ENCODE measurements at places on chromosomes 2 and 18.

- DNase-seq, result no peak
Measured at GRCh38 chr2:157761520-157761919, 114.6 kb downstream of the ACVR1 start.

- DNase-seq, result no peak
Measured at GRCh38 chr18:31436825-31437224, 10.7 kb upstream of the DSG3 start.

DNA sequence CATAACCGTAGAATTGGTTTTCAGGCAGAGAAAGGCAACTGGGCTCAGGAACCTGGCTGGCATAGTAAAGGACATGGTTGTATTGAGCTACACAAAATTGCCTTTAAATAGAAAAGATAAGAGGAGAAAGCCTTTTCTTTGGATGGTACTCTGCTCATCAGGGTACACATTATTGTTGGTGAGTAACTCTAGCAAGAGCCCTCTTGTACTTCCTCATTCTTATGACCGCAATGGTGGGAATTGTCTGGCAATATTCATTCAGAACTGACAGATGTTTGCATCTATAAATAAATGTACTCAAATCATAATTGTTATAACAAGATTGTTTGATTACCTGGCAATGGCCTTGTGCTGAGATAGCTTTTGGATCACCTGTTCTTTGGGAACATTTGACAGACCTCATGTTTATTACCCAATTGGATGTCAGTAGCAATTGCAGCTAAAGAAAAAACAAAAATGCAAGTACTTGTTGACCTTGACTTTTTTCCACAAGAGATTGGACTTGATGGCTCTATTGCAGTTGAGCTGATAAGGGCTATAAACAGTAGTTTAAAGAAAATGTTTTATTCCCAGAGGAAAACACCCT, 43.9 kb downstream of the MEIS1 start:
- DNase-seq, result no peak

- no peak for DNase-seq
Measured at GRCh38 chr2:119422360-119423107, 9.1 kb upstream of the TMEM37 start.

DNA sequence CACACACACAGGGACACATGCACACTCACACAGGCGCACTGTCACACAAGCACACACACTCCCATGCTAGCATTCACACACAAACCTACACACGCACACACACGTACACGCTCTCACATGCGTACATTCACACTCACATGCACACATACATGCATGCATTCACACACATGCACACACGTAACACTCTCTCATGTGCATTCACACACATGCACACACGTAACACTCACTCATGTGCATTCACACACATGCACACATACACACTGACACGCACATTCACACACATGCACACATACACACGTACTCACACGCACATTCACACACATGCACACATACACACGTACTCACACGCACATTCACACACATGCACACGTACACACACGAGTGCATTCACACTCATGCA, 16.3 kb downstream of the ADI1 start:
- no peak for DNase-seq

GRCh38 chr2:18792226-18792629, 202.9 kb upstream of the NT5C1B start:
- DNase-seq, result no peak

GRCh38 chr2:12043131-12043530, 296.7 kb downstream of the LPIN1 start:
- DNase-seq, result no peak

DNA sequence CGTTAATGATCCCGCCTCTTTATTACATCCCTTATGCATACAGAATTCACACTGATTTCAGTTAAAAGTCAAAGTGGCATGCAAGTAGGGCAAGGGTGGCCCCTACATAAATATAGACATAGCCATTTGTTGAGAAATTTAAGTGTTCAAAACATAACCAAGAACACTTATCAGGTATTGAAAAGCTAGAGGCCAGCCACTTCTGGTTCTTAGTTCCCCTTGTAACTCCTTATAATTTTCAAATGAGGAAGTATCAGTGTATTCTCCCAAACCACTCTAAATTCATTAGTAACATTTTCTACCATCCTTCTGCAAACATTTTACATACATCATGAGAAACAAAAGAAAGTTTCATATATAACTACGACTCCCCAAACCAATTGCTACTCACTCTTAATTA, 5.8 kb upstream of the ARL5A start:
- DNase-seq, result no peak

- no peak for DNase-seq
Measured at GRCh38 chr2:119721904-119722303, 37.8 kb upstream of the PTPN4 start.

DNA sequence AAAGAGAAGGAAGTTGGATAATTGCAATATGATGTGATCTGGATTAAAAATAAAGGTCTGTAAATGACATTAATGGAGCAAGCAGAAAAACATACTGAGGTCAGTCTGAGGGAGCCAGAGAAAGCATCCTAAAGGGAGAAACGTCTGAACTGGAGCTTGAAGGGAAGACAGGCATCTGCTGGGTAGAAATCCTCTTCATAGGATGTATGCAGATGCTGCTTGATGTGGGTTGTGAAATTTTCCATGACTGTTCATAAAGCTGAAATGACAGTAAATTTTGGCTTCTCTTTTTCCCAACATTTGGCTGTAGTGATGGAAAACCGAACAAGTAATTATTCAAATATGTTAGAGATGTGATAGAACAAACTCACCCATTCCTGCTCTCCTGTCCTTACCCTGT, 287.6 kb downstream of the CAMKMT start:
- no peak for DNase-seq

- DNase-seq, result no peak
Measured at GRCh38 chr18:43992741-43993140, 687.9 kb upstream of the SETBP1 start.

GRCh38 chr2:23944527-23944926, 4.3 kb downstream of the UBXN2A start:
- no peak for DNase-seq

DNA sequence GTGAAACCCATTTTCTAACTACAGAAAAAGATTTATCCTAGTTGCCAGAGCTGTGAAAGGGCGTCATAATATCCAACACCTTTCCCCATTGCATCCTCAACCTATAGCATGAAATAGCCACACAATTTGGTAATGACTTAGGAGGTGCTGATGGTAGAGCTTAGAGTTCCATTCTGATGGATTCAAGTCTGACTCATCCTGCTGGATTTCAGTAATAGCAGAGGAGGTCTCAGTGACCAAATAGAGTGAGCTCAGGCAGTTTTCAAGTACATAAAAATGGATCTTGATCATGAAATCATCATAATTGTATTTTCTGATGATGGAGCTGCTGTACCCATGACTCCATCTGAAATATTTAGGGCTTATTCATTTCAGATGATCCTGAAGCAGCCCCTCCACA, 270.7 kb upstream of the KLHL29 start:
- DNase-seq, result no peak

GRCh38 chr18:71919211-71919610, 624.9 kb downstream of the CBLN2 start:
- DNase-seq, result no peak

GRCh38 chr18:62606106-62606505, 83.3 kb downstream of the ZCCHC2 start:
- DNase-seq, result no peak

- DNase-seq, result no peak
Measured at GRCh38 chr2:123597988-123598387, 427.1 kb upstream of the CNTNAP5 start.

DNA sequence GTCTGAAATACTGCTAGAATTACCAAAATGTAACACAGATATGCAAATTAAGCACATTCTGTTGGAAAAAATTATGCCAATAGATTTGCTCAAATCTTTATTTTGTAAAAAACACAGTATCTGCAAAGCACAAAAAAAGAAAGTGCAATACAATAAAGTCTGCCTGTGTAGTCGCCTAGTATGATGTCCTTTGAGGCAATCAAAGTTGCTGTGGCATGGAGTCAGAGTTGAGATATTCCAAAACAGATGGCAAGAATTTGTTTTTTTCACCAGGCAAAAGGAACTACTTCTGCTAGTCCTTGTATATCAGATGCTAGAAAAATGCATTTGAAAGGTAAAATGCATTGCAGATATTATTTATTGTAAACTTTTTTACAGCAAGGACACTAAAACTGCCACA, 531.3 kb upstream of the TMEFF2 start:
- no peak for DNase-seq

GRCh38 chr2:215619989-215620388, 184.1 kb upstream of the FN1 start:
- DNase-seq, result no peak

- DNase-seq, result no peak
Measured at GRCh38 chr2:162245781-162246180, 2.5 kb upstream of the FAP start.

- peak; percentile 64 for DNase-seq
Measured at GRCh38 chr2:40450796-40451430, 977 bp downstream of the SLC8A1 start.

DNA sequence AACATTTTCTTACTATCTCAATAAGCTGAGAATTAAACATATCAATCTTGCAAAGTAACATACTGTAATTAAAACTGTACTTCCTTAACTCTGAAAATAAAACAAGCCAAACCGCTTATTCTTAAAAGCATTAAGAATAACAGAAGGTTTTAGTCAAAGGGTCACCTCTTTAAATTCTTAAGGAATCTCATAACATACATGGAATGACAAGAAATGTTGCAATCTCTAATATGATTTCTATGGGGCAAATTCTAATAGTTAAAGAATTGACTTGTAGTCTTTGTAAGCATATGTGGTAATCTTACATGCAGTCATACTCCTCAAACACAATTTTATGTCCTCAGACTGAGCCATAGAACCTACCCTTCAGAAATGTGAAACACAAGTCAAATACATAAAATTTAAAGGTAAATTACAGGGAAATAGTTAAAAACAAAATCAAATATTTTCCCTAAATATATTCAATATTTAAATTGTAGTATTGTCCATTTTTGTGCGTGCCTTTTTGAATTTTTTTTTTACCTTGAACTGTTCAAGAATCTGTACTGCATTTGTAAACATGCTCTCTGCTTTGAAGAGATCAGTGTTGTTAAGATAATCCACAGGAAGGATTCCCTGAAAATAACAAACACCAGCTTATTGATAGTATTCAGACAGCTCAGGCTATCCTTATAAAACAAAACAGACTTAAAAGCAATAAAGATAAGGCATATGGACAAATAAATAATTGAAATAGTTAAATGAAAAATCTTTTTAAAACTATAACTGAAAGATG, 48.2 kb downstream of the PIGN start:
- DNase-seq, result no peak

GRCh38 chr2:202014759-202015211, 18.9 kb upstream of the FZD7 start:
- no peak for DNase-seq

GRCh38 chr18:12013186-12013916, 32.0 kb downstream of the IMPA2 start:
- DNase-seq, result peak; percentile 34

DNA sequence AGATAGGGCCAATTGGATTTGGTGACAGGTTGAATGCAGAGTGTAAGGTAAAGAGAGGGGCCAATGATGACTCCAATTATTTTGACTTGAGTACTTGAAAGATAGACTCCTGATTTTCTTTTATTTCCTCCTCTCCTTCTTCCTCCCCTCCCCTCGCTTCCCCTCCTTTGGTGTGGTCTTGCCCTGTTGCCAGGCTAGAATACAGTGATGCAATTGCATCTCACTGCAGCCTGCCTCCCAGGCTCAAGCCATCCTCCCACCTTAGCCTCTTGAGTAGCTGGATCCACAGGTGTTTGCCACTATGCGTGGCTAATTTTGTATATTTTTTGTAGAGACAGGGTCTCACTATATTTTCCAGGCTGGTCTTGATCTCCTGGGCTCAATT, 2.3 kb downstream of the DGUOK start:
- no peak for DNase-seq

DNA sequence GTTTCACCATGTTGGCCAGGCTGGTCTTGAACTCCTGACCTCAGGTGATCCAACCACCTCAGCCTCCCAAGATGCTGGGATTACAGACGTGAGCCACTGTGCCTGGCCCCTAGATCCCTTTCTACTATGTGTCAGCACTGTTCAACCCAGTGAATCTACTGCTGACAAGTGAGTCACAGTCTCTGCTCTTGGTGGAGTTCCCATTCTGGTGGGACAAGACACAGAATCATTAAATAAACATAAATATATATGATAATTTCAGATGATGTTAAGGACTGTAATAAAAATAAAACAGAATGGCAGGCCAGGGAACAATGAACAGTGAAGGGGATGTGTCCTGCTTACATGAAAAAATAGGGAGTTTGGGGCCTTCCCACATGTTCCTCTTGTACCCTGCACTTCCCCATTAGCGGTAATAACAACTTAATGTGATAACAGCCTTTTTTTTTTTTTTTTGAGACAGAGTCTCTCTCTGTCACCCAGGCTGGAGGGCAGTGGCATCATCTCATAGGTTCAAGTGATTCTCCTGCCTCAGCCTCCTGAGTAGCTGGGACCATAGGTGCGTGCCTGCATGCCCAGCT, 112.2 kb downstream of the CPO start:
- no peak for DNase-seq

DNA sequence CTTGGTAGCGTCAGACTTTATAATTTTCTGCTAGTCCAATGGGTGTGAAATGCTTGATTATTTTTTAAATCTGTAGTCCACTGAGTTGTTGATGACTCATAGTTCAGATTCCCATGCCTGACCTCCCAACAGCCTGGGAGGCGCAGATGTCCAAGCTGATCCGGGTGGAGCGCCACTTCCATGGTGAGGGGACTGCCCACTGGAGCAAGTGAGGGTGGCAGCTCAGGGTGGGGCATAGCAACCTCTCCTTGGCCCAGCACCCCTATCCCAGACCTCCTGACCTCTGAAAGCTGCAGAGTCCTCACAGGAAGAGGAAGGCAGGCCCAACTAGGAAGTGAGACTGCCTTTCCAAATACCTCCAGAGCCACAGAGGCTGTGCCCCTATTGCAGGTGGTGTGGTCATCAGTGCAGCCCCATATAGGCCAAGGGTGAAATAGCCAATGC, 4.4 kb downstream of the MAL start:
- DNase-seq, result no peak

All from D341Med (cell line).